Activated T-helper 2 cell treated with anti-CD3 and anti-CD28 coated beads, Interferon-gamma antibody, Interleukin-2, Interleukin-4, amounts not matched to agents 10 μg/mL and 5 μg/mL and 100 μg/mL, durations not matched to agents 14 hours and 24 hours and 36 hours (primary cell): ENCODE measurements at places on chromosomes 6 and 20. TPM values are rescaled to one million over a fixed set of nuclear protein-coding genes. Genes with fewer than 3 reads are reported as not detected.

- H3K4me3 ChIP-seq, result no peak overlapping the region
- no peak for DNase-seq
Measured at GRCh38 chr6:28134015-28134414, 7.7 kb upstream of the ZKSCAN8 start.

- no peak for DNase-seq
- H3K36me3 ChIP-seq, result peaks cover 23% of the 10 kb centered on the region
- H3K4me3 ChIP-seq, result peak overlapping the region; percentile 97
- peaks cover 32% of the 10 kb centered on the region for H3K4me1 ChIP-seq
- peak overlapping the region; percentile 90 for H3K27ac ChIP-seq
Measured at GRCh38 chr6:57173056-57173885, 1.1 kb downstream of the BAG2 start.

MYT1 gene
- total RNA-seq, result not detected in 2 replicates

B3GAT2 gene
- total RNA-seq, result not detected in 2 replicates

DNA sequence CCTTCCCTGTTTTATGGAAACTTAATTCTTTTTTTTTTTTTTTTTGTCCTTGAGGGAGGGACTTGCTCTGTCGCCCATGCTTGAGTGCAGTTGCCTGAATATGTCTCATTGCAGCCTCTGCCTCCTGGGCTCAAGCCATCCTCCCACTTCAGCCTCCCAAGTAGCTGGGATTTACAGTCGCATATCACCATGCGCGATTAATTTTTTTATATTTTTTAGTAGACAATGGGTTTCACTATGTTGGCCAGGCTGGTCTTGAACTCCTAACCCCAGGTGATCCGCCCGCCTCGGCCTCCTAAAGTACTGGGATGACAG lies 654 bp downstream of the TMEM14C start:
- peak overlapping the region; percentile 92 for H3K27ac ChIP-seq
- H3K27me3 ChIP-seq, result no peaks in the 10 kb centered on the region
- peaks cover 39% of the 10 kb centered on the region for H3K4me1 ChIP-seq
- peaks cover 37% of the 10 kb centered on the region for H3K36me3 ChIP-seq
- peak overlapping the region; percentile 87 for H3K4me3 ChIP-seq

- H3K27ac ChIP-seq, result peak overlapping the region; percentile 82
- peaks cover 48% of the 10 kb centered on the region for H3K4me1 ChIP-seq
- H3K4me3 ChIP-seq, result peak overlapping the region; percentile 56
- peaks cover 43% of the 10 kb centered on the region for H3K36me3 ChIP-seq
- DNase-seq, result no peak
Measured at GRCh38 chr20:49166534-49167449, 21.3 kb downstream of the STAU1 start.

BMP2 gene
- 0.07 and 0.25 TPM in 2 replicates for total RNA-seq

DNA sequence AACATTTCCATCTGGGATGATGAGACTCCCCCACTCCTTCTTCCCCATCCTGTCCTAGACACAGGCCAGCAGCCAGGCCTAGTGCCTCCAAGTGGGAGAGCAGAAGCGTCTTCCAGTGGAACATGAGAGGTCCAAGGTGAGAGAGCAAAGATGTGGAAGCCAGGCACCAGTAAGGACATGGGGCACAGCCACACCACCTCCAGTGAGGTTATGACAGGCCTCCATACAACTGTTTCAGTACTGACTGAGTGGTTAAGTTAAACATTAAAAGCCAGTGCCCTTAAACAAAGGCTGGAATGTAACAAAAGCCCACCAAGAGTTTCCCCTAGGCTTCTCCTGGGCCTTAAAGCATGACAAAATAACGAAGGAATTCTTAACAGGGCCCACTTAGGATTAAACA lies 5.3 kb downstream of the ZBTB24 start:
- H3K27ac ChIP-seq, result peak overlapping the region; percentile 90
- H3K36me3 ChIP-seq, result peaks cover 88% of the 10 kb centered on the region
- peak overlapping the region; percentile 78 for H3K4me3 ChIP-seq
- peaks cover 68% of the 10 kb centered on the region for H3K4me1 ChIP-seq
- no peak for DNase-seq

ABRACL gene
- 151 and 161 TPM in 2 replicates for total RNA-seq

PI16 gene
- total RNA-seq, result not detected in 2 replicates

EEF1A2 gene
- total RNA-seq, result 1.4 and 2.4 TPM in 2 replicates

ADGB gene
- 0.39 TPM in 1 of 2 replicates, not detected in the other for total RNA-seq

- H3K4me1 ChIP-seq, result no peaks in the 10 kb centered on the region
- H3K27ac ChIP-seq, result no peak overlapping the region
- DNase-seq, result no peak
- no peaks in the 10 kb centered on the region for H3K27me3 ChIP-seq
Measured at GRCh38 chr6:51675922-51676275, 411.5 kb downstream of the PKHD1 start.

FAM162B gene
- total RNA-seq, result not detected in 2 replicates

GRCh38 chr6:94570581-94570980 lies 1006.8 kb upstream of the MANEA start:
- no peak overlapping the region for H3K27ac ChIP-seq
- no peak overlapping the region for H3K4me3 ChIP-seq
- no peaks in the 10 kb centered on the region for H3K36me3 ChIP-seq
- DNase-seq, result no peak
- no peaks in the 10 kb centered on the region for H3K27me3 ChIP-seq

DNA sequence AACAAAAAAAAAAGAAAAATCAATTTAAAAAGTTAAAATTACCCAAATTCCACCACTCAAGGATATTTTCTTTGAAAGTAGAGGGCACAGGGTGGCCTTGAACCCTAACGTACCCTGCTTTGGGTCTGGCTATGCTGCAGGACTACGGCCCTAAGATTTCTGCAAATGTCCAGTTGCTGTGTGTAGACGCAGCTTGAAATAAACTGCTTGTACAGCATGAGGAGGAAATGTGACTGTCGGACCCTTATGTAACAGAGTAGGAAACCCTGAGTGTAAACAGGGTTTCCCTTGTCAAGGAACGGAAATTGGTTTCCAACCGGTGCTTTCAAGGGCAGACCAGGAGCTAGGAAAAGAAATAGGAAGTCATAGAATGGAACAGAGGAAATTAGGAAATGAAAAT lies 60.7 kb upstream of the SHLD1 start:
- H3K4me1 ChIP-seq, result no peaks in the 10 kb centered on the region
- no peaks in the 10 kb centered on the region for H3K36me3 ChIP-seq
- no peaks in the 10 kb centered on the region for H3K27me3 ChIP-seq
- no peak for DNase-seq
- H3K4me3 ChIP-seq, result no peak overlapping the region

SLC4A11 gene
- 1.6 and 2.5 TPM in 2 replicates for total RNA-seq

DNA sequence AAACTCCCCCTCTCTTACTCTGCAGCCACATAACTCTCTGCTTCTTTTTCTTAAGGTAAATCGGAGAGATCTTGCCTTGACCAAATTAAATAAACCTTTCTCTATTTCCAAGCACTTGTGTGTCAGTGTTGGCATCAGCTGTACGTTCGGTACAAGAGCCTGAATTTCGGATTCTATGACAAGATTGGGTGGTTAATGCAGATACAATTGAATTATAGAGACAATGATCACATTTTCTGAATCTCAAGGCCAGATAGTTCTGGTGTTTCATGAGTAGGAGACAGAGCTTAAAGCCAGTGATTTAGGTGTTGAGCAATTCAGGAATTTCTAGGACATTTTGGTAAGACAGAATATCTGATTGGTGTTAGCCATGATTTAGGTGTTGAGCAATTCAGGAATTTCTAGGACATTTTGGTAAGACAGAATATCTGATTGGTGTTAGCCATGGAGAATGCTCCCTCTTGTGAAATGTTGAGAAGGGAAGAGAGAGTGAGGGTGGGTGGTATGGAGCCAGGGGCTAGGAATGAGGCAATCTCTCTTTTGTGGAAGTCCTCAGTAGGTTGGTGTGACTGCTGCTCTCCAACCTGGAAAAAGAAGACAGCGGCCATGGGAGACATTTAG lies 5.1 kb downstream of the SPINT3 start:
- peaks cover 14% of the 10 kb centered on the region for H3K4me1 ChIP-seq
- H3K4me3 ChIP-seq, result no peak overlapping the region
- H3K27me3 ChIP-seq, result peaks cover 32% of the 10 kb centered on the region
- H3K27ac ChIP-seq, result no peak overlapping the region
- DNase-seq, result no peak
- H3K36me3 ChIP-seq, result no peaks in the 10 kb centered on the region

RREB1 gene
- total RNA-seq, result 23.1 and 23.6 TPM in 2 replicates

DNA sequence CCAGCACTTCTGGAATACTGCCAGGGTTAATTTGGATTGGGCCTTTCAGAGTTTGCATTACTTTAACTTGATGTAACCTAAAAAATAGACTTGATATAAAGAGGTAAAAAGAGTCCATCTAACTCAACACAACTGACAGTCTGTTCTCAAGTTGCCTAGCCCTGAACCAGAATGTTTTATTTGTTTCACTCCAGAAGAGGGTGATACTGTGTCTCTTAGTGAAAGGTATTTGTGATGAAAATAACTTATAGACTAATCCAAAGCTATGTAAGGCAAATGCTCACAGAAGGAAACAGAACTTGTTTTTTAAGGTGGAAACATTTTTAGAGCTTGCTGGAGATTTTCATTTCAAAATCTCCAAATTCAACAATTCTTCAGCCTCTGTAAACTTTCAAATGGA lies 469.1 kb upstream of the RUNX2 start:
- no peak for DNase-seq
- H3K4me3 ChIP-seq, result no peak overlapping the region
- H3K36me3 ChIP-seq, result peaks cover 11% of the 10 kb centered on the region

MRAP2 gene
- total RNA-seq, result 0.07 TPM in 1 of 2 replicates, not detected in the other

PHACTR3 gene
- not detected in 2 replicates for total RNA-seq

DNA sequence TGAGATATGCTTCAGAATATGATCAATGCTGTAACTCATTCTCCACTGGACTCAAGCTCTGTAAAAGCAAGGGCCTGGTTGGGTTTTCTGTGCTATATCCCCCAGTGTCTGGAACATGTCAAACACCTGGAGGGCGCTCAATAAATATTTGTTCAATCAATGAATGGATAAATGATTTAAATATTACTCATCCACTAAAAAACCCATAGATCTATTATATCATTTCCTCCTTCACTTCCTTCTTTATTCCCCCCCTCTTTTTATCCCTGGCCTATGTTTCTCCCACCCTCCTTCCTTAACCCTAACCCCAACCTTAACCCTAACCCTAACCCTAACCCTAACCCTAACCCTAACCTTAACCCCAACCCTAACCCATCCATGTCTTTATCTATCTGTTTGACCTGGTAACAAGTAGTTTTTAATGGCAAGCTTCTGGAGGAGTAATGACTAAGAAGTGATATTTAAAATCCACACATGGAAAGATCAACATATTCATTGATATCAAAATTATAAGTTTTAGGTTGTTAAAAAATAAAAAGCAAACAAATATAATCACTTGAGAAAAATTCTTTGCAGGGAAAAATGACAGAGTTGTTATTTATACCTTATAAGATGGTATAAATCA lies 103.8 kb upstream of the GLP1R start:
- no peaks in the 10 kb centered on the region for H3K4me1 ChIP-seq
- H3K36me3 ChIP-seq, result no peaks in the 10 kb centered on the region
- no peak overlapping the region for H3K27ac ChIP-seq
- no peak overlapping the region for H3K4me3 ChIP-seq
- H3K27me3 ChIP-seq, result peaks cover 16% of the 10 kb centered on the region
- no peak for DNase-seq

MAP7 gene
- 0.94 and 1.2 TPM in 2 replicates for total RNA-seq

MPIG6B gene
- total RNA-seq, result not detected in 2 replicates

ISM1 gene
- total RNA-seq, result 3.9 and 4.0 TPM in 2 replicates

GRCh38 chr6:79650950-79651349 lies 19.8 kb downstream of the SH3BGRL2 start:
- H3K27me3 ChIP-seq, result peaks cover 7% of the 10 kb centered on the region
- no peak overlapping the region for H3K27ac ChIP-seq
- H3K4me1 ChIP-seq, result no peaks in the 10 kb centered on the region
- no peaks in the 10 kb centered on the region for H3K36me3 ChIP-seq
- H3K4me3 ChIP-seq, result no peak overlapping the region

VGLL2 gene
- total RNA-seq, result not detected in 2 replicates

DNA sequence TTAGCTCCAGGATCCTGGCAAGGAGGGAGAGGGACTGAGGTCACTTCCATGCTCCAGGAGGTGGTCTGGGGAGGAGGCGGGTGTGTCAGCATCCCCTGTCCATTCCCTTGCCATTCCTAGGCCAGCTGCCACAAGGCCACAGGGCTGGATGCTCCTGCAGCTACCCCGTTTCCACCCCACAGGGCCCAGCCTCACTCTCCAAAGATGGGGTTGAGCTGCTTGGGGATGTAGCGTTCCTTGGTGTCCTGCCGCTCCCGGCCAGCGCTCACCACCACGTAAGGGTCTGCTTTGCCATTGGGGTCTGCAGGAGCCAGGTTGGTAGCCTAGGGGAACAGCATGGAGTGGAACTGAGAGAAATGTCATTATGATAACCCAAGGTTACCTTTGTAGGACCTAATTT lies 23.0 kb downstream of the ERGIC3 start:
- H3K27me3 ChIP-seq, result peaks cover 6% of the 10 kb centered on the region
- no peaks in the 10 kb centered on the region for H3K4me1 ChIP-seq
- DNase-seq, result no peak
- no peak overlapping the region for H3K27ac ChIP-seq
- no peak overlapping the region for H3K4me3 ChIP-seq
- no peaks in the 10 kb centered on the region for H3K36me3 ChIP-seq

DNA sequence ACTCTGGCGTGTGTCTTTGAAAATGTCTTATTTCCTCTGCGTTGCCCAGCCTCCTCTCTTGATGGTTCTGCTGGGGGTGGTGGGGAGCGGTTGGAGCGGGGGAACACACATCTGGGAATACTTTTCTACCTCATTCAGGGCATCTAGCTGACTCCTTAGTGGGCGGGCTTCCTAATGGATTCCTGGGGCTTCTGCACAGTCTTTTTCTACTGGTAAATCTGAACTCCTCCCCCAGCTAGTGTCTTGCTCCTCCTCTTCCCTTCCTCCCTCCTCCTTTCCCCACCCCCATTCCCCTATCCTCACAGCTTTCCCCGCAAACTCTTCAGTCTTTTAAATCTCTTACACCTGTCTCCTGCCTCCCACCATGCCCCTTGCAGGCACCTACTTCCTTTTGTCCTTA lies 74.4 kb downstream of the PRL start:
- no peaks in the 10 kb centered on the region for H3K4me1 ChIP-seq
- H3K36me3 ChIP-seq, result no peaks in the 10 kb centered on the region
- no peaks in the 10 kb centered on the region for H3K27me3 ChIP-seq
- DNase-seq, result no peak
- H3K4me3 ChIP-seq, result no peak overlapping the region
- no peak overlapping the region for H3K27ac ChIP-seq

GRCh38 chr6:166410426-166410935 lies 27.7 kb upstream of the MPC1 start:
- DNase-seq, result no peak
- no peak overlapping the region for H3K4me3 ChIP-seq
- H3K36me3 ChIP-seq, result peaks cover 4% of the 10 kb centered on the region
- no peak overlapping the region for H3K27ac ChIP-seq
- peaks cover 1% of the 10 kb centered on the region for H3K27me3 ChIP-seq

GNAS-AS1 gene
- total RNA-seq, result 1.7 and 1.9 TPM in 2 replicates

RAET1G gene
- not detected in 2 replicates for total RNA-seq
